ENCODE measurements at places on chromosomes 16 and 17. TPM values are rescaled to one million over a fixed set of nuclear protein-coding genes. Genes with fewer than 3 reads are reported as not detected.

The OR1A1 gene
- not detected for polyA plus RNA-seq

The TRPV3 gene
- polyA plus RNA-seq: 2.2 TPM

The APOH gene
- polyA plus RNA-seq: not detected

The TIMP2 gene
- 0.34 TPM for polyA plus RNA-seq

The GRB7 gene
- not detected for polyA plus RNA-seq

The PARD6A gene
- 18.5 TPM for polyA plus RNA-seq

The IGF2BP1 gene
- polyA plus RNA-seq: not detected

The GIT1 gene
- polyA plus RNA-seq: 8.6 TPM

The CIBAR2 gene
- polyA plus RNA-seq: not detected

The TOX3 gene
- polyA plus RNA-seq: not detected

Measured in IgD-negative memory B cell (primary cell).